ENCODE measurements at places on chromosomes 3 and 15.

DNA sequence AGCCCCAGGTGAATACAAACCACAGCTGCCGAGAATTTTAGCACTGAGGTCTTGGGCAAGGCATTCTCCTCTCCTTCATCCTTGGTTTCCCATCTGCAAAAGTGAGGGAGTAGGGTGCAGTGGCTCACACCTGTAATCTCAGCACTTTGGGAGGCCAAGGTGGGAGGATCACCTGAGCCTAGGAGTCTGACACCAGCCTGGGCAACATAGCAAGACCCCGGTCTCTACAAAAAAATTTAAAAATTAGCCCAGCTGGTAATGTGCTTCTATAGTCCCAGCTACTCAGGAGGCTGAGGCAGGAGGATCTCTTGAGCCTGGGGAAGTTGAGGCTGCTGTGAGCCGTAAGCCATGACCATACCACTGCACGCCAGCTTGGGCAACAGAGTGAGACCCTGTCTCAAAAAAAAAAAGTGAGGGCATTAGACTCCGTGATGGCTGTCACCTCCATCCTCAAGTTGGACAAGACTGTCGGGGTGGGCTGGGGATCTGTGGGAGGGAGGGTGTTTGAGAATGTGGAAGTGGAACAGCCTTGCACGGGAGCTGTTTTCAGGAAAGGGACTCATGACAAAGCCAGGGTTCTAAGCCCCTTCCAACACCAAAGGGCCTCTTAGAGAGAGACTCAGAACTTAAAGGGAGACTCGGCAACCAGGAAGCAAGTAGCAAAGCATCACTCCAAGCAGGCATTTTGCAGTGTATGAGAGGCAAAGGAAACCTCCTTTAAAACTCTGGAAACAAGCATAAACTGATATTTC, 46.0 kb upstream of the FURIN start:
- no peak for DNase-seq

DNA sequence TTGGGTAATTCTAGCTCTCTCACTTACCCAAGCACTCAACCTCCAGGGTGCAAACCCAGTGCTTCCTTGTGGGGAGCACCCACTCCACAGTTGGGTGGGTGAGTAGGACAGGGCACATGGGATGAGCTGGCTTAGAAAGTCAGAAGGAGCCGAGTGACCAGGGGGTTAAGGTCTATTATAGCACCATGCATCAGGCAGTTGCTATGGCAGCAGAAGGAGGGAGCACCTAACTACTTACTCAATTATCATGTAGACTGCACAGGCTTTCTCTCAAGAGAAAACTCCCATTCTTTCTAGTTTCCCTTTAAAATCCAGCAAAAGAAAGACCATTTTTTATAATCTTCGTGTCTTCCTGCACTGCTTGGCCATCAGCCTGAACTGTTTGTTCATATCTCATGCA, 163.0 kb downstream of the OCA2 start:
- DNase-seq: no peak

- DNase-seq: no peak
These were observed 89.7 kb upstream of the PHLDB2 start for GRCh38 chr3:111769110-111769991.

- DNase-seq: no peak
These were observed 106.5 kb upstream of the EPHA3 start for GRCh38 chr3:89000886-89001285.

DNA sequence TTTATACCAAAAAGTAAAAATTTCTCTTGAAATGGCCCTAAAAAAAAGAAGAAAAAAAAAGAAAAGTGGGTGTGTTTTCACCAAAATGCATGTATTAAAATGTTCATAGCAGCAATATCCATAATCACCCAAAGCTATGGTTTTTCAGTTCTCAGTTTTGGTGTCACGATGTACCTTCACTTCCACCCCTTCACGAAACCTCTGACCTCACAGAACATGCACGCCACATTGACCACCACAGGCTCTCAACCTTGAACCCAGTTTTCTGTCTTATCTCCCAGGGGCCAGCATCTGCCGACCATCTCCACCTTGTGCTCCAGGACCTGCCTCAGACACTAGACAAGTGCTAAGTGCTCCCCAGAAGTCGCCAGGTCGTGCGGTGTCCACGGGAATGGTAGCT, 30.4 kb downstream of the COLQ start:
- no peak for DNase-seq

DNA sequence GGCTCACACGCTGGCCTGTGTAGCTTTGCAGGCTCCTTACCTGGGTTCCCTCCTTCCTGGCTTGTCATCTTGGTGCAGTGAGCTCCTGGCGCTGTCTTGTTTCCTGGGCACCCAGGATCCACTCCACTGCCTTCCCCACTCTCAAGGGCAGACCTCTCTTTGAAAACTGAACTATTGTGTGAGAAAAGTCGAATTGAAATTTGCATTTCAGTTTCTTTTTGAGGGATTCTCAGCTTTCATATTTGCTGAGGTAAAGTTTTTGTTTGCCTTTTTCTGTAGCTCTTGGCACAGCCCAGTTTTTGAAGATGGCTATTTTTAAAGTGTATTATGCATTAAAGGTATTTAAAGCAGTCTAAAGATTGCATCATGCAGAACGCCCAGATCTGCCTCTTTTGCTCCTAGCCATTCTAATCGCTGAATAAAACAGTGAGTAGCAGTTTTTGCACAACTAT, 70.1 kb downstream of the CCK start:
- no peak for DNase-seq

DNA sequence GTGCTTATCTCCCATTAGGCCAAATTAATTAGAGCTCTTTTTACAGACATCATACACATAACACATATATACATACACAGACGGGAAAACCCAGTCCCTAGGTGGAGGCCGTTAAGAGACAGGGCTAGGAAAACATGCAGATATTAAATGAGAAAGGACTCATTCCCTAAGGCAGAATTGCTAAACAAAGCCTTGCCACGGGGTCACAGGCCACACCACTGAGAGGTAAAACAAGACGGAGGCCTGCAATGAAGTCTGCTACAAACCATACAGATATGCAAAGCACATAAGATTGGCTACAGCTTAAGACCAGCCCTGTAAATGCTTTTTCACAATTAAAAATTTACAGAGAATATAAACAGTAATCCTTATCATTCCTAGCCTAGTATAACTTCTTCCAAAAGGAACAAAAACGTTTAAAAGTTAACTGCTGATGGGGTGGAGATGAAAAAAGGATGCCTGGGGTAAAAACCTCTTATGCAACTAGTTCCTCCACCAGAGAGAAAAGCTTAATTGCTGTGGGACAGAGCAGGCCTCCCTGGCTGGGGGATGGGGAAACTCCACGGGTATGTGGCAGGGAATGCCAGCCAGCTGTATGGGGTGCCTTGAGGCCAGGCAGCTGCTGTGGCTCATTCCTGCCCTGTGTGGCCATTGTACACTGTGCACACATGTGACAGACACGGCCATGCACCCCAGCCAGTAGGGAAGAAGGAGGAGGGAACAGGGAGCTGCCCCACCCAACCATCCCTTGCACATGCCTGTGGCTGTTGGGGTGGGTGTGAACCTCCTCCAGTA, 481.4 kb upstream of the LMCD1 start:
- no peak for DNase-seq

DNA sequence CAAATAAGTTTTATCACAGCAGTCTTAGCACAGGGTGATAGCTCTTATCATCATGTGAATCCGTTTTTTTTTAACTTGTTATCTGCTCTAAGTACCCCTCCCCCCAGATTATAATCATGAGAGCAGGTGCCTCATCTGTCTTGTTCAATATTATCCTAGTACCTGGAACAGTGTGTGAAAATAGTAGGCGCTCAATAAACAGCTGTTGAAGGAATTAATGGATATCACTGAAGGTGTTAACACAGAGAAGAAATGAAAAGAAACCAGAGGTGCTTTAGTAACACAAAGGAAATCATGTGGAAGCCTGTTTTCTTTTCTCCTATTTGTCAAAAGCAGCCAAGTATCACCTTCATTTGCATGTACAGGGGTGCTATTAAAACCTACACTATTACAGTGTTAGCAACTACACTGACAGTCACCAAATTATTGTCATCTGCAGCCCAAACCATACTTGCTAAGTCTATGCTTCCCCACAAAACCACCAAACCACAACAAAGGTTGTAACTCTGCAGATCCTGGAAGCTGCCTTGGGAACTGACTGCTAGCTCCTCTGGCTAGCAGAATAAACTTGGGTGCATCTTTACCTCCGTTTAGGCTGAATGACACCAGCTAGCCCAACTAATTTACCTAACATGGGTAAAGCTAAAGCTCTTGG, 2.9 kb downstream of the XPC start:
- DNase-seq: no peak

DNA sequence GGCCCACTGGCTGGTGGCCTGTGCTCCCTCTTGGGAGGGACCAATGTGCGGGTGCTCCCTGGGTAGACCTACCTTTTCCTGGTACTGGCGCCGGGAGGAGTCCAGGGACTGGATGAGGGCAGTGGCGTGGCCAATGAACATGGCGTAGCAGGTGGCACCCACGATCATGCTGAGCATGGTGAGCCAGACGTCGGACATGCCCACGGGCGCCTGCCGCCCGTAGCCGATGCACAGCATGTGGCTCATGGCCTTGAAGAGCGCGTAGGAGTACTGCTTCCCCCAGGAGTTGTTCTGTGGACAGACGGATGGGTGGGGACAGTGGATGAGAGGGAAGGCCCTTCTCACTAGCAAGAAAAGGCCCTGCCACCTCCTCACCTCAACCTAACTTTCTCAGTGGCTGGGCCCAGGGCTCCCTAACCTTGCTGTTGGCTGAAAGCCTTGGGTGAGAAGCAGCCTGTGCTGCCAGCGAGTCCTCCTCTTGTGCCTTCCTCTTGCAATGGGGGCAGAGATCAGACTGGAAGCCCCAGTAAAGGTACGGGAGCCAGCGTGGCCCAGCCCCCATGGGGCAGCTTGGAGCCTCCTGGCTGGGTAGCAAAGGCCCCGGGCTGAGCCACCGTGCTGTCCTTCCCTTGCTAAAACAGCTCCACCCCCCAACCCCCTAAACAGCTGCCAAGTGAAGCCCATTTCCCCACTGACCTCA, 39.1 kb downstream of the HCN4 start:
- DNase-seq: no peak

DNA sequence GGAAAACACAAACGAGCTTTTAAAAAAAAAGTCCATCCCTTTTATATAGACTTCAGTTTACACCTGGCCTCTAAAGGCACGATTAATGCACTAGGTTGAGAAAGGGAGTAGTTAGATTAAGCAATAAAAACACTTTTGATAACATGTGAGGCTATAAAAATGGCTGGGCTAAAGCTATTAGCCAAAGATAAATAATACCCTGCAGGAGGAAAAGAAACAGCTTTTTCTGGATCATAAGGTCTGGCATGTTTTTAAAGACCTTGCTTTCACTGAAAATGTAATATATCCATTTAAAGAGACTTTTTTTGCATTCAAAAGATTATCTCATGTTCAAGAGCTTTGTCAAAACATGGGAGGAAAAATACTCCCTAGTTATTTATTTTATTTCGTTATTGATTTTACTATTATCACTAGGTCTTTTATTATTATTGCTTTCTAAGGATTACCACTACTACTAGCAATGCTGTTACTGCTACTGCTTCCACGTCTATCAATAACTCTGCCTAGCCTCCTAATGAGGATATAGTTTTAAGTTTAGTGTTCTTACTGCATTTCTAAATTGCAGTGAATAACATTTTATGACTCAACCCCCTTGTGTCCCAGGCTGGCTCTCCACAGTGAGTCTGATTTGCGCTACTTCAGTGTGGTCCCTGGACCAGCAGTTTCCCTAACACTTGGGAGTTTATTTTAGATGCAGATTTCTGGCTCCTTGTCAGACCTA, 93.4 kb downstream of the THRB start:
- DNase-seq: no peak

Data from HS-27A (cell line).